Muscle of back (tissue), 13 donors: ENCODE measurements at places on chromosomes 1 and 21. TPM values are rescaled to one million over a fixed set of nuclear protein-coding genes. Genes with fewer than 3 reads are reported as not detected.

GRCh38 chr1:239722035-239722434 lies 335.7 kb downstream of the CHRM3 start:
- DNase-seq, result no peak

Gene BROX
- 25.8 TPM for polyA plus RNA-seq

Gene PLA2G2C
- not detected for polyA plus RNA-seq

Gene S100A8
- polyA plus RNA-seq, result 7.3 TPM
